ENCODE measurements at places on chromosomes 7 and 10. TPM values are rescaled to one million over a fixed set of nuclear protein-coding genes. Genes with fewer than 3 reads are reported as not detected.

The SLC13A1 gene
- total RNA-seq = not detected

The HOXA7 gene
- 19.7 TPM for total RNA-seq

The DOCK1 gene
- total RNA-seq = 83.5 TPM

The LDB3 gene
- 0.09 TPM for total RNA-seq

The MYOF gene
- total RNA-seq = 176 TPM

The SFXN3 gene
- total RNA-seq = 23.4 TPM

The MIOS gene
- 32.1 TPM for total RNA-seq

The UPF2 gene
- 40.9 TPM for total RNA-seq

The SRI gene
- 103 TPM for total RNA-seq

The DYNC1I1 gene
- total RNA-seq = 6.8 TPM

The DDC gene
- 75.9 TPM for total RNA-seq

The ANKRD7 gene
- total RNA-seq = not detected

The FAM131B gene
- 22.3 TPM for total RNA-seq

The RNF148 gene
- not detected for total RNA-seq

The PON1 gene
- not detected for total RNA-seq

The ALOX5 gene
- total RNA-seq = not detected

The RARRES2 gene
- total RNA-seq = not detected

The HDAC9 gene
- total RNA-seq = 0.27 TPM

The NEBL gene
- total RNA-seq = 55.2 TPM

The SGCE gene
- total RNA-seq = 56.2 TPM

The MMD2 gene
- not detected for total RNA-seq

The FKBP9 gene
- total RNA-seq = 74.3 TPM

The SAP25 gene
- total RNA-seq = 2.0 TPM

The PGAM2 gene
- total RNA-seq = not detected

The GPAM gene
- total RNA-seq = 44.4 TPM

The UCN3 gene
- total RNA-seq = not detected

The TUBB8 gene
- not detected for total RNA-seq

The CYP3A4 gene
- not detected for total RNA-seq

The MYL10 gene
- total RNA-seq = not detected

The OR6B1 gene
- not detected for total RNA-seq

All from Caco-2 (cell line).